ENCODE measurements at places on chromosomes 11 and 22.

- DNase-seq = no peak
Measured at GRCh38 chr11:108654994-108655631, 9.8 kb upstream of the DDX10 start.

- no peak for DNase-seq
Measured at GRCh38 chr11:105618343-105618955, 8.6 kb downstream of the GRIA4 start.

- DNase-seq = no peak
Measured at GRCh38 chr22:35959121-35959800, 69.4 kb downstream of the RBFOX2 start.

DNA sequence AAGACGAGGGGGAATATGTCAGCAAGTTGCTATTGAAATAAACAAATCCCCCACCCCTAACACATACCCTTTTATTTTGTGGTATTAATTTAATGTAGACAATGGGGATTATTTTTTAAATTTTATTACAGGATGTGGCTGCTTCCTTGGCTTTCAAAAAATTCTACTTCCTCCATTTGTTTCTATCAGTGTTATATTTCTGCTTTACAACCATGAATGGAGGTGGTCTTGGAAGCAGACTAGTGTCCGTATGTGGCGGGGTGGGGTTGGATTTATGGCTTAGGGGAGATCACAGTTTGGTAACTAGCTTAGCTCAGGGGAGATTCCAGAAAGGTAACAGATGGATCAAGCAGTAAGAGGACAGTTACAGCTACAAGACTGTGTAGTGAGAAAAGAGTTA, 39.3 kb upstream of the PICALM start:
- no peak for DNase-seq

GRCh38 chr11:96054870-96055705, 131.2 kb upstream of the MTMR2 start:
- DNase-seq = no peak

GRCh38 chr22:19271856-19272535, 19.5 kb downstream of the CLTCL1 start:
- DNase-seq = no peak

- DNase-seq = no peak
Measured at GRCh38 chr22:38124236-38124974, 13.9 kb upstream of the BAIAP2L2 start.

- no peak for DNase-seq
Measured at GRCh38 chr11:96763244-96763643, 373.4 kb downstream of the JRKL start.

- no peak for DNase-seq
Measured at GRCh38 chr11:23192256-23192655, 332.0 kb upstream of the CCDC179 start.

DNA sequence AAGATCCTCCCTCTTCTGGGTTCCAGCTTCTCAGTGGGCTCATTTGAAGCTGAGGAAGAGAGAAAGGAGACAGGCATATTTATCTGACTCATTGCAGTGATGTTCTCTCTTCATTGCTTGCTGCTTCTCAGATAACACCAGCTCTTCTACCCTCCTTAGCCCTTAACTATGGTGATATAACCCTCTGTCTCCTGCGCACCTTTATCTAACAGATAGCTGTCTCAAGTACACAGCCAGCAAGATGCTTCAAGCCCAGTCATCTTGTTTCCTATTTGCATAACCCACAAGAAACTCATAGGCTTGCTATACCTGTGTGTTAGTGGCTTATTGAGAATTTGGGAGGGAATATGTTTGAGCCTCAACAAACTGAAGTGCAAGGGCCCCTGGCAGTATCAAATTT, 12.6 kb downstream of the PRSS23 start:
- DNase-seq = no peak

DNA sequence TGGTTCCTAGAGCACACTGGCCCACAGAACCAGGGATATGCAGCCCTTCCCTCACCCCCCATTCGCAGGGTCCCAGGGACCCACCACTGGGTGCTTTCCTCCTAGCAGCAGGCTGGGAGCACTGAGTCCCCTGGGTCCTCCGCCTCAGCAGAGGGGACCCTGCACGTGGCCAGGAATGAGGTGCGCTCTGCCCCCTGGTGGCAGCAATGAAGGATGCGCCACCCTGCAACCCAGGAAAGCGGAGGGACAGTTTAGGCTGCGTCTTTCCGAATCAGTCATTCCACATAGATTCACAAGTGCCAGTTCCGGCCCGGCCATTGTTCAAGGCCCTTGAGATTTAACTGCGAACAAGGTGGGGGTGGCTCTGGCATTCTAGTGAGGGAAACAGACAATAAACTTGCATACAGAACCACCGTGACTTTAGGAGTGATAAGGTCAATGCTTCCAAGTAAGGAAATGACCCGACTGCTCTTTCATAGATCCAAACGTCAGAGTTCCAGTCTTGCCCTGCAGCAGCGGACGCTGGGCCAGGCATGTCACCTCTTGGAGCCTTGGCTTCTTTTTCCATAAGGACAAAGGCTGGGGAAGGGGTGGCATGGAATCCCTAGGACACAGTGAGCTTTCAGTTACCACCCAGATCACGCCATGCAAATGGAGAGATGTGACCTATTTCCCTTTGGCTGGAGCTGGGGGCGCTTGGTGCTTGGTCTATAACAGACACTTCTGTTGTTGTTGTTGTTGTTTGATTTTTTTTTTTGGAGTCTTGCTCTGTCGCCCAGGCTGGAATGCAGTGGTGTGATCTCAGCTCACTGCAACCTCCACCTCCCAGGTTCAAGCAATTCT, 7.7 kb downstream of the RIN1 start:
- DNase-seq = peak; percentile 72

DNA sequence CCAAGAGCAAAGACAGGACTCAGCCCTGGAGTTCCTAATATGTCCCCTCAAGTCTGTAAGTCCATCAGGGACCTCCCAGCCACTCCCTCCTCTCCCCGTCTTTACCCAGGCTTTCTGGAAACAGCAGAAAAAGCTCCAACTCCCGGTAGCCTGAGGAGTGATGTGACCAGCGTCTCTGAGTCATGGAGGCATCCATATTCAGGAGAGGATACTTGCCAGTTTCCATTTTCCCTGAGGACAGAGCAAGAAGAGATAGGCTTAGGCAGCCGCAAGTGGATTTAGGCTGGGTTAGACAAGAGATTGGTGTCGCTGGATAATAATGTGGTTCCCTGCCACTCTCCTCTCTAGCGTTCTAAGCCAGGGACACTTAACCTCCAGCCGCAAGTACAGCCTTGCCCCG, 206.6 kb downstream of the GRIK4 start:
- DNase-seq = no peak

DNA sequence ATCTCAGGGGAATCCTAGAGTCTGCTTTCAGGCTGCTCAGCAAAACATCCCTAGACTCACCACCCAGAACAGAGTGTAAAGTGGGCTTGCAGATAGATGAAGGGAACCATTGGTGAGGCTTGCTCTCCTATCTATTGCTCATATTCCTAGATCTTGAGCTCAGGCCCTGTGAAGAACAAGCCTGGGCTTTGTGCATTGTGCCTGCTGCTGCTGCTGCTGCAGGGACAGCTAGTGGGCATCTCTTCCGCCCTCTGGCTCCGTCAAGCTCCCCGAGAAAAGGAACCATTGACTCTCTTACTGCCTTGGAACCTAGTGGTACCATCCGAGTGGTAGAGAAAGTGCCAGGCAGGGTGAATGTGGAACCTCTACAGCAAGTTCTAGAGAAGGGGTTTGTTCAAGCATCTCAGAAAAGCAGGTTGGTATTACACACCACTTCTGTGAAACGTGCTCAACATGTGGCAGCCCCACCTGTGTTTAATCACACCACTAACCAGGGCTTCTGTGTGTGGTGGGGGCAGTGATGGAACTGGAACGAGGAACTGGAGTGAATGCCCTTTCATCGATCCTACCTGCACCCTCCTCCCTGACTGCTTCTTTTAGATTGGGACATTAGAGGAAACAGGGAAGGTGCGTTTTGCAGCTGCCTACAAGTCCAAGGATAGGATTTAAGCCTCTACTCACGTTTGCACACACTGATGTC, 4.4 kb downstream of the BACE1-AS start:
- no peak for DNase-seq

- DNase-seq = no peak
Measured at GRCh38 chr11:65113361-65113756, 1.7 kb downstream of the TM7SF2 start.

- DNase-seq = no peak
Measured at GRCh38 chr11:126485021-126485792, 129.7 kb downstream of the ST3GAL4 start.

DNA sequence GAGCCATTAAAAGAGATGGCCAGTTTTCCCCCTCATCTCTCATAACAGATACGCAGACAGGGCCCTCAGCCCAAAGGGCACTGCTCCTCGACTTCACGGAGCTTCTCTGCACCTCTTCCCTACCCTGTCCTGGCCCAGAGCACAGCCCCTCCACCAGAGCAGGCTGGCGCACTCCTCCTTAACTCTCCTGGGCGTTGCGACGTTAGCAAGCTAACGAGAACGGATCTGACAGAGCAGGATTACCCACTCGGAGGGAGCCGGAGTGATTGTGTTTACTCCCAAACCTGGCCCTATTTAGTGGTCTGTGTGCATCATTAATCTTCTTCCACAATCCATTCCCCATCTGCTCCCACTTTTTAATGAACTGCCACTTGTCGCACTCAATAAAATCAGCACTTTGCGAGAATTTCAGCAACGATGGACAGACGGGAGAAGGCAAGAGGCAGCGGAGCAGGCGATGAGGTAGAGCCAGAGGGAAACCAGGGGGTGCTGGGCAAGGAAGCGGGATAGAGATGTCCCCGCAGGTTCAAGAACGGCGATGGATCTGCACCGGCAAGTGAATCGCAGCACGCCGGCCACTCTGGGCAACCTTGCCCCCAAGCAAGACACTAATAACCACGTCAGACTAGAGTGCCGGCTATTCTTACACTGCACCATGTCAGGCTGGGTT, 159.4 kb downstream of the BUD13 start:
- DNase-seq = no peak

Data from stimulated activated CD8-positive, alpha-beta memory T cell treated with anti-CD3 and anti-CD28 coated beads, Interleukin-7, amount 100 ng/mL, for 1 hour (primary cell).